H1 (cell line): ENCODE measurements at places on chromosomes 4 and X.

GRCh38 chr4:20046931-20047677 lies 204.6 kb upstream of the SLIT2 start:
- no peak for DNase-seq

DNA sequence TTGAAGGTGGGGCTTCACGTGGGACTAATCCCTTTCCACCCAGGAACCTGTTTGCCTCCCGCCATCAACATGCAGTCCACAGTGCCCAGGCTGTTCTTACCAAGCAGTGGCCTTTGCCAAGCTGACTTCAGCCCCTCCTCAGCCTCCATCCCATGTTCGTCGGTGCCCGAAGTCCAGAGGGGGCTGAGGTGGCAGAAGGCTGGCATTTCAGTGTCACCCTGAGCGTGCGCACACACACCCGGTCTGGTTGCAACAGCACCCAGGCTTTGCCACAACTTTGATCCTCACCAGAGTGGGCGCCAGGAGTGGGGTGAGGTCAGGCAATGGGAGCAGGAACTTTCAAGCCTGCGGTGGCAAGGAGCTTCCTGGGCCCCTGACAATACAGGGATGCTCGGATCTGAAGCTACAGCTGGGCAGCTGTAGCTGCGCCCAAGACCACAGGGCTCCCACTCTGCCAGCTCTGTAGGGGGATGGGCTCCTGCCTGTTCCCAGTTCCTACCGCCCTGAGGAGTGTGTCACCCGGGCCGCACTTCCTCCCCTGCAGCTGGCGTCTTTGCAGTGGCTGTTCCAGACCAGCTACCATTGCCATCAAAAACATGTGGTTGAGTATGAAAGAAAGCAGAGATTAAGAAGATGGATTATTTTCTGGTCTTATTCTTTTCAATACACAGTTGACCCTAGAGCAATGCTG lies 428.0 kb downstream of the EPHA5 start:
- DNase-seq, result no peak

DNA sequence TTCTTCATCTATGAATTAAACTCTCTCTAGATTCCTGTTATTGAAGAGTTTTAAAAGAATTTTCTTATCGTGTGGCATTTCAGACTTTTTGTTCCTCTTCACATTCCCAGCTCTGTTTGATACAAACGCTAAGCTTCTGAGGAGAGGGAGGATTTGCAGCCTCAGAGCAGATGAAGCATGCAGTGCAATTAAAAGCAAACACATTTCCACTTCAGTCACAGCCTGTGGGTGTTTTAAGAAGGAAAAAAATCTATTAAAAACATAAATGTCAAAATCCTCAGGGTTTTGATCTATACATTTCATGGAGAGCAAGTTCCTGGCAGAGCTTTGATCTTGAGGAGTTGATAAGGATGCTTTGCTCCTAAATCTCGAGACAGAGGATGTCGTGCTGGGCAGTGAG lies 442.4 kb upstream of the BOD1L1 start:
- DNase-seq, result no peak

DNA sequence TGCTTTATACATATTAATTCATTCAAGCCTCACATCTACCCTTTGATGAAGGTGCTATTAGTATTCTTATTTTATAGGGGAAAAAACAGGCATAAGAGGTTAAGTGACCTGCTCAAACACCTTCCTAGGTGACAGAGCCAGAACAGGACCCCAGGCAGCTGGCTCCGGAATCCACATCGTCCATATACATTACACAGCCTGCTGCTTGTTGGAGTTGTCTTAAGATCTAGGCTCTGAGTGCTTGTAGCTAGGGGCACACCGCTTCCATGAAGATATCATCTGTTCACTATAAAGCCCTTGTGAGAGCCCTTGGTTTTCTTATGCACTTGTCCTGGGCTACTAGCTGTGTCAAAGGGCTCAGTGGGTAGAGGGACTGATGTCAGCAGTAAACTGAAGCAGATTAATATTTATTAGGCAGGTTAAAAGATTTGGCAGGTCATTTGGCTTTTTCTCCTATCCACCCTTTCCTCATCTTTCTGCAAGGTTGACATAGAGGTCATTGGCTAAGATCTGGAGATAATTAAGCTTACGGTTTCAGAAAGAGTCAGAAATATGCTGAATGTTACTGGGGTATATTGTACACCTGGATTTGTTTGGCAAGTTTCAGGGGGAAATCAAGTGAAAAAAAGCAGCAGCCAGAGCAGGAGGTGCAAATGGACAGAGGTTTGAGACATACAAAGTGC lies 195.4 kb downstream of the SOWAHB start:
- no peak for DNase-seq
